ENCODE measurements at places on chromosomes 12 and 14.

DNA sequence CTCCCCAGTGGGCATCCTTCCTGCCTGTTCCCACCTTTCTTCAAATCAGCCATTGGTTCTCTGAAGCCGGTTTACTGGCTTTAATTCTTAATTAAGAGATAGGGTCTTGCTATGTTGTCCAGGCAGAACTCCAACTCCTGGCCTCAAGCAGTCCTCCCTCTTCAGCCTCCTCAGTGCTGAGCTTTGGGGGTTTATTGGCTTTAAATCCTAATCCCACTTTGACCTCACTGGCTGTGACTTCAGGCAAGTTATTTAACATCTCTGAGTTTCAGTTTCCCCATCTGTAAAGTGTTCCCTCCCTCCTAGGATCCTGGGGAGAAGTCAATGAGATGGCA lies 2.1 kb upstream of the TRMT61A start:
- DNase-seq, result no peak

- no peak for DNase-seq
These were observed 9.4 kb upstream of the KCNA1 start for GRCh38 chr12:4900327-4900726.

GRCh38 chr14:104081951-104082464 lies 3.5 kb upstream of the ASPG start:
- DNase-seq, result no peak

GRCh38 chr12:3718100-3718499 lies 34.8 kb downstream of the CRACR2A start:
- DNase-seq, result no peak

GRCh38 chr14:94138251-94138650 lies 8.8 kb upstream of the IFI27L2 start:
- no peak for DNase-seq

- DNase-seq, result peak; percentile 29
These were observed 32.9 kb downstream of the ARID2 start for GRCh38 chr12:45762185-45763110.

GRCh38 chr14:21038441-21039422 lies 3.4 kb upstream of the RNASE7 start:
- DNase-seq, result peak; percentile 75

- no peak for DNase-seq
These were observed 84.6 kb downstream of the KSR2 start for GRCh38 chr12:117884161-117884560.

- no peak for DNase-seq
These were observed 872 bp downstream of the VSX2 start for GRCh38 chr14:74239848-74240793.

- no peak for DNase-seq
These were observed 48.0 kb upstream of the LHX5 start for GRCh38 chr12:113519464-113520307.

GRCh38 chr12:25769082-25769945 lies 189.2 kb upstream of the RASSF8 start:
- no peak for DNase-seq

GRCh38 chr14:83421711-83422110 lies 1888.1 kb upstream of the SEL1L start:
- no peak for DNase-seq

DNA sequence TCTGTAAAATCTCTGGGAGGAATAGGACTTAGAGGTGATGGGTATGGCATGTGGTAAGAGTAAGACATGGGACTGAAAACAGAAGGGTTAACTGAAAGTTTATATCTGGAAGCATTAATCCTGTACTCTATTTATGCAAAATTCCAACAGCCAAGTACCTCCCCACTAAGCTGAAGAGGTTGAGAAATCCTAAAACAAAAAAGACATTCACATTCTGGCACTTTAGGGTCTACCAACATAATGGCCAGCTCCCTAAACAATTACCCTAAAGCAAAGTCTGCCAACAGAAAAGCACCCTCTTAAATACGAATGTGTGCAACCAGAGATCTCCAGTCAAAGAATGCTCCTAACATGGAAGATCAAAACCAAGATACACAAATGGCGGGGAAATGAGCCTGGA lies 87.4 kb downstream of the GTF2A1 start:
- no peak for DNase-seq

DNA sequence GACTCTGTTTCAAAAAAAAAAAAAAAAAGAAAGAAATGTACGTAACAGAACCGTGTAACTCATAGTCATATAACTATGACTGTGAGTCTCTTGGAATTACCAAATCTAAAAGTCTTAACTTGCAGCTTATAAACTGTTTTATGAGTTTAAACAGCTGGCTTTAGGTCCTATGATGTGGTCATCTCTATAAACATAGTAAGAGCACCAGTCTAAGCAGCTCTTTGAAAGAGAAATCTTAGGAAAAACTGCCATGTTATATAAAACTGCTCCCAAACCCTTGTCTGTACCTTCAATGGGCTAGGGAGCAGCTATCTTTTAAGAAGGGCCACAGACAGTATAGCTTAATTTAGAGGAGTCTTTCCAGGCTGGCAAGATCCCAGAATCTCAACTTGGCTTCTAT lies 115.5 kb upstream of the AEBP2 start:
- no peak for DNase-seq

GRCh38 chr12:79393842-79394241 lies 296.9 kb downstream of the PAWR start:
- no peak for DNase-seq

- DNase-seq, result no peak
These were observed 114.7 kb downstream of the PRMT8 start for GRCh38 chr12:3605692-3606091.

DNA sequence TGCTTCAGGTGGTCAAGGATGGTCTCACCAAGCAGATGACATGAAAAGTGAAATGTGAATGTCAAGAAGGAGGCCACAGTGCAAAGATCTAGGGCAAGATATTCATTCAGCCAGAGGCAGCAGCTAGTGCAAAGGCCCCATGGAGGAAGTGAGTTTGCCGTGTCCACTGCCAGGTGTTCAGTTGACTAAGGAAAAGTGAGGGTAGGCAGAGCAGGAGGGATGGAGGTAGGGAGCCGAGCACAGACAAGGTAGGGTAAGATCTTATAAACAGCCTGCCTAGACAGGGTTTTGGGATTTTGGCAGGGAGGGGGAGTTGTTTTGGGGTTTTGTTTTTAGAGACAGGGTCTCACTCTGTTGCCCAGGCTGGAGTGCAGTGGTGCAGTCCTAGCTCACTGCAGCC lies 11.9 kb downstream of the PPP2R5C start:
- no peak for DNase-seq

- no peak for DNase-seq
These were observed 623.2 kb downstream of the CCER1 start for GRCh38 chr12:90331821-90332220.

DNA sequence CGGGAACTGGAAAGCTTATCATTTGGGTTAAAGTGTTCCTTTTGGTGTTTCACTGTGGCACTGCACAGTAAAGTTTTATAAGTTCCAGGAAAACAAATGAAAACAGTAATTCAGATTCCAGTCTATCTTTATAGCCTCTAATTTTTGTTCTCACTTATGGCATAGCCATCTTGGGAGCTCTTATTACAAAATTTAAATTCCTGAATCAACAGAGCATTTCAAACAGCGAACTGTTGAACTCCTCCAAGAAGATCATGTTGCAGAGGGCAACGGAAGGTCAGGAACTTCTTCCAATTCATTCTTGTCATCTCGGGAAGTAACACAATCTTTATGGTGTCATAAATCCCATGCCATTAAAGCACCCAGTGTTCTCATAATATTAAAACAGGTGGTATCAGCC lies 229.1 kb downstream of the KCNC2 start:
- DNase-seq, result no peak

- no peak for DNase-seq
These were observed 9.7 kb downstream of the AQP6 start for GRCh38 chr12:49982246-49983087.

DNA sequence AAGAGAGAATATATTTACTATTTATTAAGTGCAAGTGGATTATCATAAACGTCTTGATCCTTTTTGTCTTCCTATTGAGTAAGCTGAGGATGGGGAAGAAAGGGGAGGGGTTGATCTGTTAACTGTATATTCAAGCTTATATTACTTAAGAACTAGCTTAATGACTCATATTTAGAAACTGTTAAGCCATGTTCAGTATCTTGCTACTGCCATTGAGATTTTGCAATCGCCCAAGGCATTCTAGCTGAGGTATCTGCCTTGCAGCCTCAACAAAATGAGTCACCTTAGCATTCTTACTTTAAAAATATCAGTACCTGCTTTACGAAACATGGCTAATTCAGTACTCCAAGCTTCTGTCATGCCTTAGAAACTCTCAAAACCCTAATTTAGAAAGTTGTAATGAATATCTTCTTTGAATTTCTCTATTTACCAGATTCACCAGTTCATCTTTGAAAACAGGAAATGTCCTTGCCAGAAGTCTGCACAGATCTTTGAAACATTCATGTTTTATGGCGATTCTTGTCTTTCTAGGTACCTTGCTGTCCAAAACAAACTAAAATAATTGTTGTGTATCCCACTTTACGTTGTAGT lies 76.1 kb downstream of the ALG10B start:
- no peak for DNase-seq

- no peak for DNase-seq
These were observed 6.8 kb downstream of the OR11G2 start for GRCh38 chr14:20197459-20197858.

DNA sequence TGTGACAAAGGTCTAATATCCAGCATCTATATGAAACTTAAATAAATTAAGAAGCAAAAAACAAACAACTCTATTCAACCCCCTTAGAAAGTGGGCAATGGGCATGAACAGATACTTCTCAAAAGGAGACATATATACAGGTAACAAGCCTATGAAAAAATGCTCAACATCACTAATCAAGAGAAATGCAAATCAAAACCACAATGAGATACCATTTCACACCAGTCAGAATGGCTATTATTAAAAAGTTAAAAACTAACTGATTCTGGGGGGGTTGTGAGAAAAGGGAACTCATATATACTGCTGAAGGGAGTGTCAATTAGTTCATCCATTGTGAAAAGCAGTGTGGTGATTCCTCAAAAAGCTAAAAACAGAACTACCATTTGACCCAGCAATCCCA lies 198.9 kb downstream of the BMP4 start:
- no peak for DNase-seq

DNA sequence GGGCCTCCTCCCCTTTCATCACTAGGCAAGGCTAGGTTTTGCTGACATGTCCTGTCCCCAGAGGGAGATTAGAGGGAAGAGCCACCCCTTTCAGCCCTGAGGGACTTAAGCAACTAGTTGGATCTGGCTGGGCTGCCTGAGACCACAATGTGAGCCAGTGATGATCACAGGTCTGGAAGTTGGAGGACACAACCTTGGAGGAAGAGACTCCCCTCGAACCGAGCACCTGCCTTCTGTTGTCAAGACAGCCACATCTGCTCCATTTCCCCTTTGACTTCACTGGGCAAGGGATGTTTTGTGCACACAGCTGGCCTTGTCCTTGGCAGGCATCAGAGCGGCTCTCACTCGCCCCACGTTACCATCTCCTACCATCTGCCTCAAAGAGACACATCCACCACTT lies 31.4 kb downstream of the MVK start:
- DNase-seq, result peak; percentile 24

DNA sequence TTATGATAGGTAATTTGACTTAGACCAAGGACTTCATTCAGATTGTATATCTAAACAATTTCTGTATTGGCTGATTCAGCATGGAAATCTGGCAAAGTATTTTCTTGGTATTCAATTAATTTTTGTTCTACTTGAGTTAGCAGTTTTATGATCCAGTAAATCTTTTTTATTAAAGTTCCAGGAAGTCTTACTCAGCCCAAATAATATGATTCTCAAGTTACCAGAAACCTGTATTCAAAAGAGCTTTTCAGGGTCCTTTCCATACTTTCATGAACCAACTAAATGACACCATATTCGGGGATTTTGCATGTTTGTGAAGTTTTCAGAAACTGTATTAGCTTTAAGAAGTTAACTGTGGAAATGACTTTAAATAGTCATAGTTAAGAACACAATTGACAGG lies 662.6 kb downstream of the LRFN5 start:
- DNase-seq, result no peak

DNA sequence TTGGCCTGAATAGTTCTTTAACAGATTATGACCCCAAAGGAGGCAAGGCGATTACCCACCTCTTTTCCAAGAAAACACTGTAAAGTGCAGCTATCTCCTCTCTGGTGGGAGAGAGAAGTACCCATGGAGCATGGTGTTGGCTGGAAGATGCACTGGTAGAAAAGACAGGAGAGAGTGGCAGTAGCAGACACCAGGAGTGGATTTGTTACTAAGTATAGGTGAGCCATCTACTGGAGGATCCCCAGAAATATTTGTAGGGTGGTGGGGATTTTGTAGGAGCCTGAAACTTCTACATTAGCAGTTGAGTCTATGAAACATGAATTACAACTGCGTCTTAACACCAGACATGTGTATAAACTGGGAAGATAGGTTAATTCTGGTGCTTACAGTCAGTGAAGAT lies 148.0 kb downstream of the SLC38A4 start:
- no peak for DNase-seq

DNA sequence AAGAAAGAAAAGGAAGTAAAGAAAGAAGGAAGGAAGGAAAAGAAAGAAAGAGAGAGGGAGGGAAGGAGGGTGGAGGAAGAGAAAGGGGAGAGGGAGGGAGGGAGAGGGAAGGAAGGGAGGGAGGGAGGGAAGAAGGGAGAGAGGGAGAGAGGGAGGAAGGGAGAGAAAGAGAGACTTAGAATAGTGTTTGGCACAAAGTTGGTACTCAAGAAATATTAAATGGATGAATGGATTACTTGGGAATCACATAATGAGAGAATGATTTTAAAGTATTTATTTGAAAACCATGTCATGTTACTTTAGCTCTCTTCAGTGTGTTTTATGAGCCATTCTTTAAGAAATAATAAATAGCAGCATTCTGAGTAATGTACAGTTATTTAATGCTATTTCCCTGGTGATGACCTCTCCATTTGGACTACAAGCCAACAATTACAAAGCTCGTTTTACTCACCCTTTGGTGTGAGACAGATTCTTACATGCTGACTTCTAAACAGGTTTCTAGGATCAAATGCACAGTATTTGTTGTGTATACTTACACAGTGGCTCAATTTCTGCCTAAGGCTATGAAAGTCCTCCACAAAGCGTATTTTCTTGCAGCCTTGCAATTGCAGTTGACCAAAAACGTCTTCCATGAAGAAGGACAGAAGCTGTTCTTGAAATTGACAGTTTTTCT lies 861 bp downstream of the IL26 start:
- DNase-seq, result no peak

- DNase-seq, result no peak
These were observed 85.3 kb downstream of the SAMD4A start for GRCh38 chr14:54652188-54652587.

DNA sequence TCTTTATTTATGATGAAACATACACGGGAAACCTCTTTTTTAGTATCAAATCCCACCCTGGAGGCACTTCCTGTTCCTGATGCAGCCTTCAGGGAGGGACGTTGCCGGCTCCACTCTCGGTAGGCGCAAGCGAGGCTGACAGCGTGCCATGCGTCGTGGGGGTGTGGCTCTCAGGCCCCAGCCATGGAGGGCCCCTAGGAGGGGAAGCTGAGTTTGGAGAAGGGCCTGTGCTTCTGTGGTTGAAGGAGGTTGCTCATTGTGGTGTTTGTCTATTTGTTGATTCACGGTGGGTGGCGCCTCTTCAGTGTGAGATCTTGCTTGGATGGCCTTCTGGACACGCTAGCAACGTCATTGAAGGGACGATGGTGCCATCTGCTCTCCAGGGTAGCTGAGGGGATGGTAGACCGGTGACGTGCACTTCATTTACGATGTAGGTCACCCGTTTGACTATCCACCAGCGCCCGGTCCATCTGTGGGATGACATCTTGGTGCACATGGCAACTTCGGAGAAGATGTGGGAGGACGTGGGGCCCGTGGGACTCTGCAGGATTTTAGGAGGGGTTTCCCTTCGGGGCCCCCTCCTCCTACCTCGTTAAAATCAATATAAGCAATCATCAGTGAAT lies 126.3 kb upstream of the RTL1 start:
- no peak for DNase-seq

GRCh38 chr12:70711831-70712230 lies 74.6 kb upstream of the PTPRB start:
- DNase-seq, result no peak

Data from NCI-H1694 (cell line).